ENCODE measurements at places on chromosomes 3 and 15.

DNA sequence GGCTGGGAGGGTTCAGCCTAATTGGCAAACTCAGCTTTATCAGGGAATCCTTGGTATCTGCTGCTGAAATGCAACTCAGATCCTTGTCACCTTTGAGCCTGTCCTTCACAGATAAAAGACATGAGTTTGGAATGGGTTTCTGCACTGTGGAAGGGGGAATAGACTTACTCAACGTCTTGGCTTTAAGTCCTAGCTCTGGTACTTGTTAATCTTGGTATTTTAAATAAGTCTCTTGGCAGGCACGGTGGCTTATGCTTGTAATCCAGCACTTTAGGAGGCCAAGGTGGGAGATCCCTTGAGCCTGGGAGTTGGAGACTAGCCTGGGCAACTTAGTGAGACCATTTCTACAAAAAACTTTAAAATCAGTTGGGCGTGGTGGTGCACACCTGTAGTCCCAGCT is 55.1 kb upstream of the ATOSA start:
- DNase-seq: no peak

GRCh38 chr3:87503900-87504498 is 227.6 kb upstream of the POU1F1 start:
- peak; percentile 38 for DNase-seq

DNA sequence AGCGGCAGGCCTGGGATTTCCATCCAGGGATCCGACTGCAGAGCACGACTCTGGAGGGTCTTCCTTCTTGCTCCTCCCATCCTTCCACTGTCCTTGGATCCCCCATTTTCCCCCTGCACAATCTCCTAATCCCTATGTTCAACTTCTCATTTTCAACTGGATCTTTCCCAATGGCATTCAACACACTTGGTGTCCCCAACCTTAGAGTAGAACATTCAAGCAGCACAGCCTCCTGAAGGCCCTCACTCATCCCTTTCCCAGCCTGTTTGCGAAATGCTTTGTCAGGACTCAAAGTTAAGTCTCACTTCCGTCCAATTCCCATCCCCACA is 32.3 kb downstream of the RPN1 start:
- no peak for DNase-seq

GRCh38 chr3:34024447-34025240 is 226.2 kb downstream of the PDCD6IP start:
- DNase-seq: no peak

- DNase-seq: no peak
Measured at GRCh38 chr3:155385896-155386625, 92.6 kb upstream of the STRIT1 start.

DNA sequence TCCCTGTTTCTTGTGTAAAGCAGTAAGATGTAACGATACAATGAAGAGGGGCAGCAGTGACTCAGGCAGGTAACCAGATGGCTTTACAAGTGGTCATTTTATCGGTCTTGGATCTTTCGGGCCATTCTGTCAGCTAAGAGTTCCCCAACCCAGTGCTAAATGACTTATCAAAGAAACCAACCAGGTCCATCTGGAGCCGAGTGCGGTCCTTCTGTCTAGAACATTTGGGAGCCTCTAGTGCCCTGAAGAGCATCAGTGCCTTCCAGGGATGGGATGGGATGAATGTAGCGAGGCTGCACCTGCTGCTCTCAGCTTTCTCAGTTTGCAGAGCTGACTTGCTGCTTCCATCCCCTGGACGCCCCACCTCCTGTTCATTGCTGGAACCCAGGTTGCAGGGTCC is 131.7 kb upstream of the AGBL1 start:
- no peak for DNase-seq

- no peak for DNase-seq
Measured at GRCh38 chr3:101819649-101820206, 29.6 kb upstream of the NFKBIZ start.

GRCh38 chr3:32495609-32496008 is 7.0 kb downstream of the CMTM6 start:
- no peak for DNase-seq

DNA sequence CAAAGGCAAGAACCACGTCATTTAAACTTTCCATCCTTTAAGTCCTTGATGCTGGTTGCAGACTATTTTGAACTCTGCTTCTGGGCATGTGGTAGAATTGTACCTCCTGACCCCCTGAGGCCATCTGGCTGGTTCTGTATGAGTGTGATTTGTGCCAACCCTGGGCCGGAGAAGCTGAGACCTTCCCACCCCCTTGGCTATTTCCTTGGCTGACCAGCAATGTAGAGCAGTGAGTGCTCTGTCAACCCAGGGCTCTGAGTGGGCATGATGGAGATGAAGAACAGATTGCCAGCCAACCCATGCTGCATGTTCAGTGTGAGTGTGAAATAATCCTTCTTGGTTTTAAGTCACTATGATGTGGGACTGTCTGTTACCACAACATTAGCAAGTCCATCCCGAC is 82.1 kb upstream of the RASGRP1 start:
- no peak for DNase-seq

- no peak for DNase-seq
Measured at GRCh38 chr3:123431658-123432324, 17.1 kb downstream of the ADCY5 start.

DNA sequence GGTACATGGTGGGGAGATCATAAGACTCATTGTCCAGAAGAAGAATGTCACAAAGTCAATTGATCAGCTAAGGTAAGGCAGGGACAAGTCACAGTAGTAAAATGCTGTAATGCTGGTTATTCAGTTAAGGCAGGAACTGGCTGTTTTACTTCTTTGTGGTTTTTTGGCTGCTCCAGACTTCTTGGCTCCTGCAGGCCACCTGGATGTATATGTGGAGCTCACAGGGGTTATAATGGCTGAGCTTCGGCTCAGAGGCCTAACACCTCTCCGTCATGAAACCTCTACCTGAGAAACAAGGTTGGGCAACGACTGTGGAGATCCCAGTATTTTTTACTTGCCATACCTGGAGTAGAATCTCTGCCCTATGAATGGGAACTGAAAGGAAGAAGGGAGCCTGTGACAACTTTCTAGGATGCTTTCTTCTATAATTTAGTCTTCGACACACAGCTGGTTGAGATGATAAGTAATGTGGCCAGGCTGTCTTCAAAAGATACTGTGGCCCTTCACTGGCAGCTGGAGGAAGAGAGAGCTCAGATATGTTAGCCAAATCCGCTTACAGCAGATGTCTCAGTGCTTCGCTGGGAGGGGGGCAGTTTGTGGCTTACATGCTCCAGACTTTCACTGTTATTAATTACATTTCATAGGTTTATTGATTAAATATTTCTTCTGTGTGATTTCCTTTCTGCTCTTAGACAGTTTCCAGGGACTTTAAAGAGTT is 887.8 kb downstream of the IGSF11 start:
- DNase-seq: no peak

DNA sequence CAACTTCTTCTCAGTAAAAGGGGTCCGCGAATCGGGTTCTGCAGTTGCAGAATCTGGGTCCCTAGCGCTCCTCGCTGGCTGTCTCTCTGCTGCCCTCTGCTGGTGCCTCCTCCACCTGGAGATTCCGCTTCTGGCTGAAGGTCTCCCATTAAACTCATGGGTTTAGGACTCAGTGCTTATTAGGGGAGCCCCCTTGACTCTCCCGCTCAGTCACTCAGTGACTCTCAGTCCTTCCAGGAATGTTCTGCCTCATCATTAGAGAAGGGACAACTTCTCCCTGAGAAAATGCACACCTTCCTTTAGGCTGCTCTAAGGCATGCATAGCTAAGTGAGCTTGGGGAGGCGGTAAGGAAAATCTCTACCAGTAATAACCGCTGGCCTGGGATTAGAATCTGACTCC is 7.1 kb downstream of the CPN2 start:
- DNase-seq: peak; percentile 12

DNA sequence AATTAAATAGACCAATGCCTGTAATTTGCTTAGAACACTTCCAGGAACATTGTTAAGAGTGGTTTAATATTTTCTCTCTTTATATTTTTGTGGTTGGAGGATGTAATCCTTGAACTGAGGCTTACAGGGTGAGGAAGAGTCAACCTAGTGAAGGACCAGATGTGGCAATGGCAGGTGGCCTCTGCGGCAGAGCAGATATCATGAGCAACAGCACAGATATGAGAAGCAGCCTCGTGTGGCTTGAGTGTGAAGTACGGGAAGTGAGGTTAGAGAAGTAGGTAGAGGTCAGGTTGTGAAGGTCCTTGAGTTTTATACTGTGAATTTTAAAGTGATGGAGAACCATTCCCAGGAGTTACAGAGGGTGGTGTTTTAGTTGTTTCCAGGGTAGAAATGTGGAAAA is 417.6 kb upstream of the SUCLG2 start:
- no peak for DNase-seq

GRCh38 chr3:189395825-189396224 is 224.1 kb downstream of the TPRG1 start:
- no peak for DNase-seq

- no peak for DNase-seq
Measured at GRCh38 chr15:50945725-50946124, 37.2 kb downstream of the AP4E1 start.

DNA sequence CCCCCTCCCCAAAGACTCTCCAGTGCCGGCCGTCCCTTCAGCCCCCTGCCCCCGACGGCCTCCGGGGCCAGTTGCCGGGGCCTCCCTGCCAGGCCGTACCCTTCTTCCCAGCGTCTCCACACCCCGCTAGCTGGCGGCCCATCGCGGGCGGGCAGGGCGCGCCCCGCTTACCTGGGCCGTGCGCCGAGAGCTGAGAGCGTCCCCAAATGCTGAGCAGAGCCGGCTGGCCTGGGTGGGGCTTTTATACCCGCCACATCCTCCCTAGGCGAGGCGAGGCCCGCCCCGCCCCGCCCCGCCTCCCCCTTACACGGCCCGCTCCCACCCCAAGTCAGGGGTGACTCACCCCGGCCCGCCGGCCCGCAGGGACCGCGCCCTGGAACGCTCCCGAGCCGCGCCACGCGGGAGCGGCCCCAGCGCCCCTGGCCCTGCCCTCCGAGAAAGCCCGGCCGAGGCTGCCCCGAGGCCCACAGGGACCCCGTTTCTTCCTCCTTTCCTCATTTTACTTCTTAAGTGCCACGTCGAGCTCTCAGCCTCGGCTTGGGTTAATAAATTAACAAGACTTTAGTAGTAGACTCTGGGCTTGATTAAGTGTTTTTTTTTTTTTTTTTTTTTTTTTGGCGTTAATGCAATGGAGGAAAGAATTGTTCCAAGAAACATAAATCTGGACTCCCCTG is at the start of gene ANXA2:
TSS of gene ANXA2 (minus strand) at position 215 of the 674 bp plus-strand sequence. CDS start 11,911 bp downstream, outside the sequence.
- DNase-seq: peak; percentile 16

GRCh38 chr3:16214366-16214765 is 39.9 kb downstream of the GALNT15 start:
- no peak for DNase-seq

DNA sequence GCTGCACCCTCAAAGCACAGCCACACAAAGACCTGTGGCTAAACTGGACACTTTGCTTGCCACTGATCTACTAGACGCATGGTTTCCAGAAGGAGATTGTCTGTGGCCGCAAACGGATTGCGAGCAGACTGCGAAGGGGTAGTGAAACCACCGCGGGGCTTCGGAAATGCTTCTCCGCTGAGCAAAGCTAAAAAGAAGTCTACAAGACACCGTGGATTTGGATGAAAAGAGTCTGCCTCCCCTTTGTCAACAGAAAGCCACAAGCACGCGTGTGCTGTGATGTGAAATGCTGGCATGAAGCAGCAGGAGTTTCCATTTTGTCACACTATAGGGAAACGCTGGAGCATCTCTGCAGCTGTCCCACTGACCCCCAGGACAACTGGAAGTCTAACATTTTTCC is 63.0 kb downstream of the TMEM44 start:
- DNase-seq: no peak

GRCh38 chr3:38950581-38950980 is 101.2 kb downstream of the SCN11A start:
- no peak for DNase-seq

DNA sequence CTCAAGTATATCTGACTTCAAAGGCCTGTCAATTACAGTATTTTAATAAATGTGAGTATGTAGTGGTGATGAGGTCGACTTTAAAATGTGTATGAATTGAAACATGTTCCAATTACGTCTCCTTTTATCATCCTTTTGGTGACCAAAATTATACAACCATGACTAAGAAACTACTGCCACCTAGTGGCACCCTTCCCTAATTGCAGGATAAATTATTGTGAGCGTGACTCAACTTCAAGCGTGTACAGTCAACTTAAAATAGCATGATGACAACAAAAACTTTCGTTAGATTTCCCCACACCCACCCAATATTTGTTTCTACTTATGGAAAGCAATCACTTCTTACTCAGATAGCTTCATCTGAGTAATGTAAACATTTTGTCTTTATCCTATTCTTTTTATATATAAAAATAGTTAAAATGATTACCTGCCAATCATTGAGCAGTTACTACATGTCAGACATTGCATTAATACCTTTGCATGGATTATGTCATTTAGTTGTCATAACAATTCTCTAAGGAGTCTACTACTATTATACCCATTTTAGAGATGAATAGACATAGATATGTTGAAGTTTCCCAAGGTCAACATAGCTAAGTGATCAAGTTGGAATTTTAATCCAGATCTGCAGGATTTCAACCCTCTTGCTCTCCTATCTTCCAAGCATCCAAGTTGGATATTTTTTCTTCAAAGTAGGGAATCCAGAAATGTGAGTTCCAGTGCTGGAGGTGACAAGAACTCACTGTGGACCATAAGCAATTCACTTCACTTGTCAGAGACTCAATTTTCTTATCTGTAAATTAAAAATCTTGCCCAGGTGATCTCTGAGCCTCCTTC is 106.0 kb downstream of the MEX3B start:
- DNase-seq: no peak

- peak; percentile 42 for DNase-seq
Measured at GRCh38 chr3:140128631-140129030, 193.6 kb downstream of the CLSTN2 start.

GRCh38 chr3:12468276-12468675 is 16.0 kb upstream of the TSEN2 start:
- DNase-seq: no peak

GRCh38 chr3:125045965-125046364 is 9.8 kb downstream of the HEG1 start:
- no peak for DNase-seq

- DNase-seq: peak; percentile 55
Measured at GRCh38 chr3:73868688-73869315, 244.1 kb upstream of the PDZRN3 start.

GRCh38 chr15:55846116-55846707 is 103.3 kb upstream of the PRTG start:
- DNase-seq: peak; percentile 39

DNA sequence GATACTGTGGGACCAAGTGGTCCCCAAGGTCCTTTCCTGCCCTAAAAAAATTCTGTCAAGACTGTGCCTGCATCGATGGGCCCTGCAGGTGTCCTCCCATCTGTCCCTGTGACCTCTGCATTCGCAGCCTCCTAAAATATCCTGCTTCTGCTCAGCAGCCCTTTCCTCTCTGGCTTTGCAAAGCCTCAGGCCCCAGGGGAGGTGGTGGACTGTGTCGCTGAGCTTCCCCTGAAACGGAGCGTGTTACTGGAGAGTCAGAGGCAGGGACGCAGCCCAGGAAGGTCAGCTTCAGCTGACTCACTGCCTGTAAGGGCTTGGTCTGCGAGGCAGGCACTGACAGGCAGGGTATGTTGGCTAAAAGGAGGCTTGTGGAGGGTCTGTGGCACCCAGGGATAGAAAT is 110.0 kb downstream of the RAB11A start:
- no peak for DNase-seq

- DNase-seq: no peak
Measured at GRCh38 chr3:131326307-131326706, 55.3 kb upstream of the NUDT16 start.
